ENCODE measurements at places on chromosomes 5 and 9.

DNA sequence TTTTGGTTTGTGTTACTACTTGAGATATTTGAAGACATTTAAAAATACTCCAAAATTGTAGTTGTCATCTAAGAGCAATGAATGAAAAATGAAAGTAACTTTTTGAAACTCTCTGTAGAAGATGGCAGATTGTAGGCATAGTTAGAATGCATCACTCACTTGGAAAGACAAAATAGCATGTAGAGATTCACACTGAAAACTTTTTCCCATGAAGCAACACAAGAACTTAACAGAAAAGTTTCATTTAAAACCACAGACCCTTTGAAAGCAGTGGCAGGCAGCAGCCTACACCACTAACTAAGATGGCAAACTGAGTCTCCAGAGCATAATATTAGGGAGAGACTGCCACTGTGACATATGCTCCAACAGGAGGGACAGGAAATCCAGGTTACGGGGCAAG lies 18.9 kb upstream of the FAM174A start:
- DNase-seq: no peak

- no peak for DNase-seq
Observed at GRCh38 chr9:22682961-22683699, 236.5 kb downstream of the DMRTA1 start.

DNA sequence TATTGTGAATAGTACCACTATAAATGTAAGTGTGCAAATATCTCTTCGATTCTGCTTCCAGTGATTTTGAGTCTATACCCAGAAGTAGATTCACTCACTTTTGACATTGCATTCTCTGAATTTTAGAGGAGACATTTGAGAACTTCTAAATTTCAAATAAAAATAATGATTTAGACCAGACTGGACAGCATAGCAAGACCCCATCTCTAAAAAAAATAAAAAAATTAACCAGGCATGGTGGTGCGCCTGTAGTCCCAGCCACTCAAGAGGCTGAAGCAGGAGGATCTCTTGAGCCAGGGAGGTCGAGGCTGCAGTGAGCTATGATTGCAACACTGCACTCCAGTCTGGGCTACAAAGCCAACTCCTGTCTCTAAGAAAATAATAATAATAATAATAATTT lies 1.9 kb upstream of the GFI1B start:
- DNase-seq: no peak

GRCh38 chr5:137250421-137250820 lies 248.7 kb downstream of the SPOCK1 start:
- no peak for DNase-seq

All from left renal pelvis (tissue), 4 donors.